ENCODE measurements at places on chromosomes 4 and X.
A peak's percentile ranks its signal among the peaks of the same experiment; 100 is the strongest.

DNA sequence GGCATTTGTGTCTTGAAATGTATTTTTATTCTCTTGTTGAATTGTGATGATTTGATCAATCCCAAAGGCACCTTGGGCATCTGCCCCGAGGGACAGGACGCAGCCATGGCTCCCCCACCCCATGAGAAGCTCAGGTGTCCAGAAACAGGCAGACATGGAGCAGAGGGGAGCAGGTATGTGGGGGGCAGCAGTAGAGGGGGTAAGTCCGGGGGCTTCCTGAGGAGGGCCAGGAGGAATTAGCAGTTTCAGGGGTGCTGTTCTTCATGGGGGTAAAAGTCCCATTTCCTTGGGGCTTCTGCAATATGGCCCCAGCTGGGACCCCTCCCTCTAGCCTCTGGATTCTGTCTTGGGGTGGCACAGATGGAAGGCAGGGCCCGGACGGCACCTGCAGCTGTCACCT is 67.0 kb upstream of the HMX1 start:
- no peak for DNase-seq

DNA sequence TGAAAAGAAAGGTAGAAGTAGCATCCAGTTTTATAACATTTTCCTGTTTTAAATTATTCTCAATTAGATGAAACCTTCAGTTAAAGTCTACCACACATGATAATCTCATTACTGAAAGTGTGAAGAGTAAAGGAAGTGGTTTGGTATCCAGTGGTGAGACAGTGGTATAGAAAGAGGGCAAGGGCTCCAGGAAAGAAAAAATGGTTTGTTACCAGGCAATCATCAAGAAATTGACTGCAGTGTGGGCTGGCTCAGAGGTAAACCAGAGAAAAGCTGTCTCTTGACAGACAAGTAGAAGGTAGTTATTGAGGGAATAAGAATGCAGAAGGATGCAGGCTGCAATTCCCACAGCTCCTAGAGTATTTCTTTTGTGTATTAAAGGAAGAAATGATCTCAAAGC is 406.2 kb downstream of the TLL1 start:
- DNase-seq = no peak

- DNase-seq = no peak
These were observed 53.9 kb downstream of the MGST2 start for GRCh38 chr4:139719381-139720101.

- no peak for DNase-seq
These were observed 69.6 kb upstream of the SLC34A2 start for GRCh38 chr4:25585901-25586523.

DNA sequence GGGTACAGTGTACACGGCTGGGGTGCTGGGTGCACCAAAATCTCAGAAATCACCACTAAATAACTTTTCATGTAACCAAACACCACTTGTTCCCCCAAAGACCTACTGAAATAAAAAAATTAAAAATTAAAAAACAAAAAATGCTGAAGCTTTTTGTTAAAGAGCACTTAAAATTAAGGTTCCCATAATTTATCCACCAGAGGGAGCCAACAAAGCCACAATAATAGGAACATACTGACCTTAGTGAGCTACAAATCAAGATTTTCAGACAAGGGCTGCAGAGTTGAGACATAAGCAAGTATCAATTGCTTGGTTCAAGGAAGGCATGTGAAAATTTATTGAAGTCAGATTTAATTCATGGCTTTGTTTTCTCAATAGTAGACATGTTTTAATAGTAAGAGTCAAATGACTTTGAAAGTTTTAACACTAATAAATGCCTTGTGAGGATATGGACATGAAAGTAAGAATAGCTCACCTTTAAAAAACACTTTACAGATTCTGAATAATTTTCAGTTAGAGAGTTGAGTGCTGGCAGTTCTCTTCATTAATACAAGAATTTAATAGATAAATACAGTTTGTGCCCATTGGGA is 43.0 kb upstream of the SCOC start:
- DNase-seq = peak; percentile 21

GRCh38 chr4:142262956-142263355 is 583.1 kb downstream of the INPP4B start:
- no peak for DNase-seq

DNA sequence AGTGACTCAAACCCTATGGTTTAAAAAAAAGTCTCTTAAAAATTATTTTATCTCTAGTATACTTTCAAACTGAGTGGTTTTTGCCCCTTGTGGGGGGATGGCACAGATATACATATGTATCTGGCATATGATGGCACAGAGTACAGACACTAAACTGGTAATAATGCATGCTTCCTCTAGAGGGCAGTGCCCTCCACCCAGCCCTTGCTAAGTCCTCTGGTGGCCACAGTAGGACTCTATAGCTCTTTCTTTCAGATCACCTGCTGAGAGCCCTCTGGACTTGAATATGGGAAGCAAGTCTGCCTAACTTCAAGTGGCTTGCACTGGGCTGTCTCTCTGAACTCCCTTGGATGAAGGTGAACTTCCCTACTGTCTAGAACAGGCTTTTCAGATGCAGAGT is 66.3 kb downstream of the TSPAN7 start:
- DNase-seq = no peak

DNA sequence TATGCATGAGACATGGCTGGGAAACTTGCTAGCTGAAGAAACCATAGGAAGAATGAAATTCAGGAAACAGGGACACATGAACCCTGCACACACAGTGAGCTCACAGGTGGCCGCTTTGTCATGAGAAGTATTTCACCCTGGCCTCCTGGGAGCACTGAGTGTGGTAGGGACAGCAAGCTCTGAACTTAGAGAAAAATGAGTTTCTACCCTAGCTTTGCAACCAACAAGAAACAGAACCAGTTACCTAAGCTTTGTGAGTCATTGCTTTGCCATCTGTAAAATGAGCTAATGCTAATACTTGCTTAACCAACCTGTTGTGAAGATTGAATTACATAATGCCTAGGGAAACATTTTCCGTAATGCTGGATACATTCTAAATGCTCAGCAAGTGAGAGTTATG is 206.6 kb upstream of the HS3ST1 start:
- no peak for DNase-seq

DNA sequence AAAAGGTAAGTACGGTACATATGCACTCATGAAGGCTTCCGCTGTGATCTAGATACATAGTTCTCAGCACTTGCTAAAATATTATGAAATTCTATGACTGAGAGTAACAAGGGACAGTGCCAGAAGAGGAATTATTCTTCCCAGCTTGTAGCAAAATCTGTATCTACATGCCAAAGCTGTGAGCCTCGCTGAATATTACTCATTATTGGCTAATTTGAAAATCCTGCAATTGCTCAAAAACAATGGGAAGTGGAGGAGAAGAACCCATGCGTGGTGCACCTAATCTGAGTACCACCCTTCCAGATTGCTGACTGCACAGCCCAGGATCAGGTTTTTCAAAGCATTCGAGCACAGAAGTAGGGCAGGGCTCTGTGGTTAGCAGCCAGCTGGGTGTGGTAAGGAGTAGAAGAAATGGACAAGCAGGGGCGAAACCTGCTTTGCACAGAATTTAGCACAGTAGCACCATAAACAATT is 17.4 kb upstream of the PDCL2 start:
- DNase-seq = no peak

DNA sequence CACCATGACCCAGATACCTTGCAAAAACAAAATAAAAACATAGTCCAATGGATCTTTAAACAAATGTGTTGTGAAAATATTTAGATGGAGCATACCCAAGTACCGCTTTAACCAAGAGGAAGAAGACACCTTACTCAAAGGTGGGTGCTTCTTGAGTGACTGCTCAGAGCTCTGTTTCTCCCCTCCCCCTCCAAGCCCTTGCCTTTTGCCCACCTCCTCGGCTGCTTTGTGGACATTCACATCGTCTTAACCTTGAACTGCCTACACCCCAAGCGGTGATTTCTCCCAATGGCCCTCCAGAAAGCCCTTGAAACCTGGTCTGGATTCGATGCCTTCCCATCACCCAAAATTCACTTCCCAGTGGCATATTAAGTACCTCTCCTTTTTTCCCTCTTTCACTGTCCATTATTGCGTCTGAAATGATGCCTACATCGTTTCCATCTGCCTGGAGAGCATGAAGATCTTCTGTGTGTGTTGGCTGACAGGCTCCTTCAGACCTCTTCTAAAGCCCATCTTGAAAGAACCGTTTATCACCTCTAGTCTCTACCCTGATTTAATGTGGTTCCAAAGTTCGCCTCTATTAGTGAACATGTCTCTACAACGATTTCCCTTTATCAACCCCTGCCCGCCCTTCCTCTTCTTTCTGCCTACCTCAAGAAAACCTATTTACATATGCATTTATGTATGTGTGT is 968 bp downstream of the GPRIN3 start:
- no peak for DNase-seq

DNA sequence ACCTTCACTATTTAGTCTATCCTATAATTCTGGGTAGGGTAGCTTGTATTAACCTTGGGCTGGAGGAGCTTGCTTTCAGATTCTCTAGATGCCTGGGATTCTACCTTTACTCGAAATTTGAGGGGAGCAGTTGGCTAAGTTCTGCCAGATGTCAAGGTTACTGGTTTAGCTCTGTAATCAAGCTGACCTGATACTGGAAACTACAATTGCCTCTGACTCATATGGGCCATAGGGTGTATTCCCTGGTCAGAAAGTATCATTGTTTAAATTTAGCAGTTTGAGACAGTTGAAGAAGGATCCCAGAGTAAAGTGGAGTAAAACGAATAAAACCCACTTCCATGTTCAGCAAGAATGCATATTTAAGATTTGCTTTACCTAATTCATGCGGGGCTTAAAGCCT is 337.6 kb downstream of the SPIN4 start:
- no peak for DNase-seq

GRCh38 chrX:21616386-21616785 is 41.7 kb downstream of the KLHL34 start:
- no peak for DNase-seq

DNA sequence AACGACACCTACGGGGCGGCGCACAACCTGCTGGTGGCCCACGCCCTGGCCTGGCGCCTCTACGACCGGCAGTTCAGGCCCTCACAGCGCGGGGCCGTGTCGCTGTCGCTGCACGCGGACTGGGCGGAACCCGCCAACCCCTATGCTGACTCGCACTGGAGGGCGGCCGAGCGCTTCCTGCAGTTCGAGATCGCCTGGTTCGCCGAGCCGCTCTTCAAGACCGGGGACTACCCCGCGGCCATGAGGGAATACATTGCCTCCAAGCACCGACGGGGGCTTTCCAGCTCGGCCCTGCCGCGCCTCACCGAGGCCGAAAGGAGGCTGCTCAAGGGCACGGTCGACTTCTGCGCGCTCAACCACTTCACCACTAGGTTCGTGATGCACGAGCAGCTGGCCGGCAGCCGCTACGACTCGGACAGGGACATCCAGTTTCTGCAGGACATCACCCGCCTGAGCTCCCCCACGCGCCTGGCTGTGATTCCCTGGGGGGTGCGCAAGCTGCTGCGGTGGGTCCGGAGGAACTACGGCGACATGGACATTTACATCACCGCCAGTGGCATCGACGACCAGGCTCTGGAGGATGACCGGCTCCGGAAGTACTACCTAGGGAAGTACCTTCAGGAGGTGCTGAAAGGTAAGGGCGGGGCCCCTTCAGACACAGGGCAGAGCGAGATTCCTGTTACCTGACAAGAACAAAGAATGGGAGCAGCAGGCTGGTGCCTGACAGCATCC is 11.7 kb downstream of the RPL9 start:
- no peak for DNase-seq

- no peak for DNase-seq
These were observed 11.8 kb downstream of the CASP6 start for GRCh38 chr4:109691411-109691920.

- peak; percentile 48 for DNase-seq
These were observed at the start of gene HDX for GRCh38 chrX:84501798-84502628. Gene HDX (minus strand): TSS chrX:84502453. CDS start chrX:84475397, 27,056 bp downstream.

- DNase-seq = no peak
These were observed 19.1 kb upstream of the S100P start for GRCh38 chr4:6674500-6675149.

GRCh38 chr4:135515295-135515694 is 1313.7 kb upstream of the PABPC4L start:
- DNase-seq = no peak

DNA sequence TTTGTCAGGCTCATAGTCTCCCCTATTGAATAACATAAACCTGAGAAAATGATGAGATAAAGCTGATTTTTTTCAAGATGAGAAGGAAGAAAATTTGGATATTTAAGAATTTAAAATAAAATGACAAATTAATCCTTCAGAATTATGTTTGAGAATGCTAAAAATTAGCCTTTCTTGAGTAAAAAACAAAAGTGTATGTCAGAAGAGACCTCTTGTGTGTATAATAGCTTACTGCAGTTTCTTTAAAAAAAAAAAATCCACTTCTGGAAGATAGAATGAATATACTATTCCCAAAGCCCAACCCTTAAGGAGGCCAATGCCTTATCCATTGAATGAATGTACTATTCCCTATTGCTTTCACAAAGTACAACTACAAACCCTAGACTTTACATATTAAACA is 281.8 kb downstream of the RAPGEF2 start:
- DNase-seq = no peak

GRCh38 chr4:98377559-98377958 is 116.4 kb downstream of the RAP1GDS1 start:
- DNase-seq = no peak

DNA sequence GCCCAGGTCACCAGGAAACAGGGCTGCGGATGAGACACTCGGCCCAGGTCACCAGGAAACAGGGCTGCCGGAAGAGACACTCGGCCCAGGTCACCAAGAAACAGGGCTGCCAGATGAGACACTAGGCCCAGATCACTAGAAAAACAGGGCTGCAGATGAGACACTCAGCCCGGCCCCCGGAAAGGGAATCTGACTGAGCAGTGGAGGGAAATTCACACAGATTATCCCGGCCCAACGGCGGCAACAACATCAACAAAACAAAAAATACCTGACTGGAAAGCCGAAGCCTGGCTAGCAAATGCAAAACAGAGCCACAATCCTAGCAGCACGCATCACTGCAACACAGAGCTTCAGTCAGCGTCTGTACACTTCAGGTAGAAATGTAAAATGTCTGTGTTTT is 20.7 kb downstream of the AFAP1 start:
- no peak for DNase-seq

DNA sequence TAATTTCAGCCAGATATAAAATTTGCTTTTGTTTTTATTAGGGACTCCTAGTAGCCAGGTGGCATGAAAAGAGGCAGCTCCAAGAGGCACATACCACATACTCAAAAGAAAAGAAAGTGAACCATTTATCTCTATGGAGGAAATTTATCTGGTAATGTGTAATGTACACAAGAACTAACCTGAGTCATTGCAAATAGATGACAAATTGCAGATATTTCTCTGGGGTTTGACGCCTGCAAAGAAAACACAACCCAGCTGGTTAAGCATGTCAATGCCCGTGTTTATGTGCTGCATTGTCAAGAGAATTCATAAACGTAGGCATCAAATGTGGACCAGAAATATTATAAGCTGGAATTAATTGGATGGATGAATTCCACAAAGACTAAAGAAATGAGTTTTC is 46.9 kb upstream of the PHKA2 start:
- no peak for DNase-seq

DNA sequence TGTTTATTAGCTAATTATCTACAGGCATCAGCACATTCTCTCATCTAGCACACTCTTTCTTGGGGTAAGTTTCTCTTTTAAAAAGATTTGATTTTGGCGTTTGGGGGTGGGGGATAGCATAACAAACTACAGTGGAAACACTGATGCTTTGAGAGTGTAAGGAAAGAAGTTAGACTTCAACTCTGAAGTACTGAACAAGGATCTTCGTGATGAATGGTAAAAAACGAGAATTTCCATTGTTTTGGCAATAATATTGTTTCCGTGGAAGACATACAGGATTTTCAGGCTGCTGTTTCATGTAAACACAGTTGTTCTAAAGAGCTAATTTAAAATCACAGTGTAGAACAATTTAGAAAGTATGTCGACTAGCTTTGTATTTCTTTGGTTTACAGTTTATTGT is 451 bp downstream of the LPAR4 start:
- DNase-seq = no peak
